Suppressor macrophage (primary cell): ENCODE measurements at places on chromosomes 12 and 14.

- no peak for DNase-seq
Observed at GRCh38 chr12:131698286-131698685, 12.6 kb upstream of the SFSWAP start.

- DNase-seq = peak; percentile 81
Observed at GRCh38 chr12:104108755-104109445, 29.1 kb downstream of the NFYB start.

- no peak for DNase-seq
Observed at GRCh38 chr14:81341781-81342180, 58.3 kb downstream of the STON2 start.

GRCh38 chr12:124904306-124905098 is 9.9 kb downstream of the UBC start:
- peak; percentile 96 for DNase-seq

DNA sequence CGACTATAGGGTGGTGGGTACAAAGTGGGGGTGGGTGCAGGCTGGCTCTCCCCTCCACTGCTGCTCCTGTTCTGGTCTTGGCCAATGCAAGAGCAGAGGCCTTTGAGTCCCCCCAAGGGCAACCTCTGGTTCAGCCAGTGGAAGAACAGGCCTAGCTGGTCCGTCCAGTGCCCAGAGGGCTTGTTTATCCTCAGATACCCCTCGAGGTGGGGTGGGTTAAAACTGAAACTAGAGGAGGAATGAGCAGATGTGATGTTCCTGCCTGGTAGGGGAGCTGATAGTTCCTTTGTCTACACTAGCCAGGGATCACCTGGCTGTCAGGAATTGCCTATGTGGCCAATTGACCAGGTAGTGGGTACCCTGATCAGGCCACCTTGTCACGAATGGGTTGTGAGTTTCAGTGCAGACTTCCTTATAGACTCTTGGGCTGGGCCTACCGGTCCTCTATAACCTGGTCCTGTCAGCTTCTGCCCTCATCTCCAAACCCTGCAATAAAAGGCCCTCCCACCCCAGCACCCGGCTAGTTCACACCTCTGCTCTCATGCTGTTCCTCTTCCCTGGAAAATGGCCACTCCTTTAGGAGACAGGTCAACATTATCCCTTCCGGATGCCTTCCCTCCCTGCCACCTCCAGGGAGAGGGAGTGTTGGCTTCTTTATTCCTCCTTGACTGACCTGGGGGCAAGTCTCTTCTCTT is 10.7 kb upstream of the HSP90AA1 start:
- no peak for DNase-seq

DNA sequence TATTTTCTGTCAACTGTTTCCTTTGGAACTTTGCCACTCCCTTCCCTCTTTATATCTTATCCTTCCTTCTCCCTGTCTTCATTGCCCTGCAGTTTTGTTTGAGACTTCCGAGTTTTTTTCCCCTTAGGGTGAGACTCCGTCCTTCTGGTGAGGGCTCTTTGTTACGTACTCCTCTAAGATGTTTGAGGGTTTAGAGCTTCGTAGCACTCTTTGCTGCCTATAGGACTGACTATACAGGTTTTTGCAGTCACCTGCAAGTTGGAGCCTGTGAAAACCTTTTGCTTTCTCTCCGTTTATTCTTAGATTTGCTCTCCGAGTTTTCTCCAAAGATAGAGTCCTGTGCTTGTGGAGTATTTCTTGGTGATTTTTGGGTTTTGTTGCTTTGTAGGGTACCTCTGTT is 41.7 kb upstream of the MYRFL start:
- DNase-seq = no peak

- peak; percentile 96 for DNase-seq
Observed at GRCh38 chr14:76191297-76191696, 39.6 kb downstream of the GPATCH2L start.

DNA sequence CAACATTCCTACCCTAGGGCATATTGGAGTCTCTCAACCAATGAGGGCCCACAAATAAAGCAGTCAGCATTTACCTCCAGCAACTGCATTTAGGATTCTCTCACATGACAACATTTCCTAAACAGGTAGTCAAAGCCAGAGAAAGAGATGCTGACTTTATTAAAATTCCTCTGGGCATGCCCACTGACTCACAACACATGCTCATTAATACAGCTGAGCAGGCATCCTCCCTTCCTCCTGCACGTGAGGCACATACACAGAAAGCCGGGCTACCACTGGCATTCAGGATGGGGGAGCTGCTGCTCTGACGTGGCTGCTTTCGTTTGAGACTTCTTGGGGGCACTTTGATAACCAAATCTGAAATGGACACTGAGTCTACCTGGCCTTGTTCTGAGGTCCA is 174.1 kb downstream of the NRXN3 start:
- DNase-seq = no peak
